ENCODE measurements at places on chromosomes 6 and 20.

GRCh38 chr6:168155821-168156741 is 77.1 kb upstream of the FRMD1 start:
- no peak for DNase-seq

DNA sequence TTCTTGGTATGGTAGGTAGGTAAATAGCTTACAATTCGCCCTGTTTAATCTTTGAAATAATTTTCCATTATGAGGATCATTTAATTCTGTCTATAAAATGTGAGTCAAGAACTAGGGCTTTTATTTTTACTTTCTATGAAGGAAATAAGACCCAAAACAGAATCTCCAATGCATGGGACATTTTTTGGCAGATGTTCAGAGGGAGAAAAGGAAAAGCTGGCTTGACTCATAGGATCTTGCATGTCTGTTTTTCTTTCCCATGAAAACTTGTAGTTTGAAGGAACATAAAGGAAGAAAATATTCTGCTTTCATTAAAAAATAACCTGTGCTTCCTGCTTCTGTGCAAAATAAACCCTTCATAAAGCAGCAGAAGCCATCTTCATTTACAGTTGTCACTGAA is 143.1 kb upstream of the INSM1 start:
- no peak for DNase-seq

DNA sequence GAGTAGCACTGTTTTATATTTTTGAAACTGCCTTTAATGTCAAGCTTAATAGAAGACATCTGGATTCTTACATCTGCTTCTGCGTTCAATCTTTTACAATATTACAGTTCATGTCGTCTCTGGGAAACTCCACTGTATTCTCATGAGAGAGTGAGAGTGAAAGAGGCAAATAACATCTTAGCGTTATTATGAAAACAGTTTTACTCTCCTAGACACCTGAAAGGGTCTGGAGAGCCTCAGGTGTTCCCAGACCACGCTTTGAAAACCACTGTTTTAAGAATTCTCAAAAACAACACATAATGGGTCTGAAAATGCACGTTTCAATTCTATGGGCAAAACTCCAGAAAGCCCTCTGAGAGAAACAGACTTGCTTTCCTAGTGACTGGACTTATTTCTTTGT is 63.3 kb downstream of the ARHGAP18 start:
- no peak for DNase-seq

DNA sequence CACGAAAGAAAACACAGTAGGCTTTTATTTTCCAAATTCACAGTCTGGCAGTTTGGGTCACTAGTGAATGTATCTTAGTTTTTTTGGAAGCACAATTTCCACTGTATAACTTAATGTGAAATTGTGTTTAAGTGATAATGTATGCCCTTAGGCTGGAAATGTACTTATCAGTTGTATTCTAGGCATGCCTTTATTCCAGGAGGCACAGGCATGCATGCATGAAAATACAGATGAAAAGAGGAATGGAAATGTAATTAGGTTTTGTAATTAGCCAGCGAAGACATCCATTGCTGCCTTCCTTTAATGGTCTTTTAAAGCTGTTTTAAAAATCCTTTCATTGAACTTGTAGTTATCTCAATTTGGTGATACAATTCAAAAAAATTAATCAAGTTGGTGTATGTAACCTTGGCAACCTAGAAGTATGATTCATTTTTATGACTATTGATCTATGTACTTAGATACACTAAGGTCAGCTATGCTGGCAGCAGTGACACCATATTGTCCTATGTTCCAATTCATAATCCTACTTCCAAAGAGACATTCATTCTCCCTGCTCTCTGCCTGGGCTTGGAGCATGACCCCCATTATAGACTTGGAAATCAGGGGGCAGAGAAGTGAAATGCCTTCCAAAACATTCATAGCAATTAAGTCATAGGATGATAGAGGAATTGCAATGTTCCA is 73.1 kb downstream of the SNAP25 start:
- DNase-seq = no peak

GRCh38 chr6:157461000-157461915 is 80.3 kb downstream of the ZDHHC14 start:
- DNase-seq = no peak

Measured in NT2/D1 (cell line).